ENCODE measurements at places on chromosomes 1 and 21. TPM values are rescaled to one million over a fixed set of nuclear protein-coding genes. Genes with fewer than 3 reads are reported as not detected.

- H3K4me1 ChIP-seq = no peaks in the 10 kb centered on the region
- H3K36me3 ChIP-seq = no peaks in the 10 kb centered on the region
- H3K4me3 ChIP-seq = no peak overlapping the region
These were observed 14.6 kb upstream of the CAMSAP2 start for GRCh38 chr1:200724064-200724463.

GRCh38 chr1:1975535-1975934 lies 28.1 kb downstream of the CFAP74 start:
- H3K4me3 ChIP-seq = no peak overlapping the region
- DNase-seq = no peak
- no peaks in the 10 kb centered on the region for H3K36me3 ChIP-seq

GRCh38 chr1:7070389-7071029 lies 285.3 kb downstream of the CAMTA1 start:
- peaks cover 5% of the 10 kb centered on the region for H3K4me1 ChIP-seq
- H3K27ac ChIP-seq = no peak overlapping the region
- H3K27me3 ChIP-seq = peaks cover 60% of the 10 kb centered on the region
- no peaks in the 10 kb centered on the region for H3K36me3 ChIP-seq

DNA sequence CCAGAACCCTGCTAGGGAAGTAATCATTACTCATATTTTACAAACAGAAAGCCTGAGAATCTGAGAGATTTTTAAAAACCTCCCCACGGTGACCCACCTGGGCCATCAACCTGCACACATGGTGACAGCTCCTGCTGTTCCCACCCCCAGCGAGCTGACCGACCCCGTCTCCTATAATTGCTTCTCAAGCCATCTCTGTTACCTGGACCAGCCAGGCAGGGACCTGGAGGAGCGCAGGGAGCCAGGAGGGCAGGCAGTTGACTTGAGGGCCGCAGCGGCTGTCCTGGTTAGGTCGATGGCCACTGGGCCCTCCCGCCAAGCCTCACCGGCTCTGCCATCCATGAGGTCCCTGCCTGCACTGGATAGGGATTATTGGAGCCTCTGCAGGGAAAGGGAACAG lies 7.7 kb downstream of the TFF2 start:
- peaks cover 6% of the 10 kb centered on the region for H3K4me1 ChIP-seq
- no peak overlapping the region for H3K27ac ChIP-seq
- H3K4me3 ChIP-seq = no peak overlapping the region

DNA sequence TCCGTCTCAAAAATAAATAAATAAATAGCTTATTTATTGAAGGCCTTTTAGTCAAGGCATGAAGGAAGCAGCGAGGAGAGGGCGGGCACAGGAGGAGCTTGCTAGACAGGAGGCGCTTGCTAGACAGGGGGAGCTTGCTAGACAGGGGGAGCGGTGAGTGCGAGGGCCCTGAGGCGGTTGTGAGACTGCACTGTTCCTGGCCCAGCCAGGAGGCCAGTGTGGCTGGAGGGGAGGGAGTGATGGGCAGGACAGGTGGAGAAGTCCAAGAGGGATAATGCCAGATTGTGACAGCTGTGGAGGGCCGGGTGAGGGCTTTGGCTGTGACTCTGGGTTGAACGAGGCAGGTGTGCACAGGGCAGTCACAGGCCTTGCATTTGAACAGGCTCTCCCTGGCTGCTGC lies 18.2 kb downstream of the KIF17 start:
- H3K36me3 ChIP-seq = no peaks in the 10 kb centered on the region
- peaks cover 8% of the 10 kb centered on the region for H3K4me1 ChIP-seq
- peak overlapping the region; percentile 76 for H3K4me3 ChIP-seq
- no peak for DNase-seq
- H3K27ac ChIP-seq = peak overlapping the region; percentile 94
- no peaks in the 10 kb centered on the region for H3K27me3 ChIP-seq

DNA sequence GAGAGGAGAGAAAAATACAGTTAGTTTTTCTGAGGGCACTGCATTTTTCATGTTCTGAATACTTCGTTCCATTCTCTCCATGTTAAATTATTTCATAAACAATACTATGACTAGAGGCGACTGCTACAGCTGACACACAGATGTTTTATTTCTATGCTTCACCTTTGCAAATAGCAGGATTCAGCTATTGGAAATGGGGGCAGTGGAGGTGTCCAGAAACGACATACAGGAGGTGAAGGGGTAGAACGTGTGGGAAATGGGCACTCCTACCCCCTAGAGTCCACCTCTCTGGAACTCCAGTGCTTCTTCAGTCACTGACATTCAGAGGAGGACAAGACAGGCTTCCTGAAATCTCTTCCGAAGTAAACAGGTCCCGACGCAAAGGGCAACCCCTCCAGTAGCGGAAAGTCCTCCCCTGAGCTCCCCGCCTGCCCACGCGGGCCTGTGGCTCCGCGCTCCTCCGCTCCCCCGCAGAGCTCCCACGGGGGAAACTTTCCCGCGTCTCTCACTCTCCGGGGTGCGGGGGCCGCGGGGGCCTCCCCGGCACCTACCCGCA lies 480 bp downstream of the DPYD start:
- peaks cover 7% of the 10 kb centered on the region for H3K4me1 ChIP-seq
- H3K27ac ChIP-seq = peak overlapping the region; percentile 87
- peaks cover 31% of the 10 kb centered on the region for H3K27me3 ChIP-seq
- H3K36me3 ChIP-seq = no peaks in the 10 kb centered on the region

- H3K4me1 ChIP-seq = no peaks in the 10 kb centered on the region
- H3K27me3 ChIP-seq = peaks cover 17% of the 10 kb centered on the region
- DNase-seq = no peak
- no peak overlapping the region for H3K4me3 ChIP-seq
These were observed 25.5 kb upstream of the CAP1 start for GRCh38 chr1:40014812-40015594.

DNA sequence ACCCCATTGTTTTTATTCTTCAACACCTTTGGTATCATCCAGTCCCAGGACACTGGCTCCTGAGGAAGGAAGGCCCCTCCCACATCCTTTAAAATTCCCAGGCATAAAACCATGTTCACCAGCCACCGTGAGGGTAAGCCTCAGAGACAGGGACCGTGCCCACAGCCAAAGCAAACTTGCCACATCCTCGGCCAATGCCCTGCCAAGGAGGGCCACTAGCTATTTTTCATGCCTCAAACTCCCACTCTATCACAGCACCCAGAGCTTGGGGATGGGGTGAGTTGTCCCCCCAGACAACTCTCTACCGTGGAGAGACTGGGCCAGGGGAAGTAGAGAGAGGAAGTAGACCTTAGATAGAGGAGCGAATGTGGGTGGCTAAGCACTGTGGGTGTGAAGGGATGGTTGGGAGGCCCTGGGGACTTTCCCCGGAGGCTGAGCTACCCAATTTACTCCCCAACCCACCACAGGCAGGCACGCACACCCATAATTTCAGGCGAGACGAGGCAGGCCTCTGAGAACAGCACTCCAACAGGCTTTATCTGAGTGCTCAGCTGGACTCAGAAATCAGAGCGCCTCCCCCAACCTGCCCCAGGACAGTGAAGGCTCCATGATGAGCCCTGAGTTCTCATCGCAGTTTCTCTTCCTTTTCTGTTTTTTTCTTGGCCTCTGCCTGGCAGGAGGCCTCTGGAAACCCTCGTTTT lies 15.9 kb upstream of the BTG2 start:
- H3K36me3 ChIP-seq = no peaks in the 10 kb centered on the region
- no peak for DNase-seq
- H3K4me3 ChIP-seq = peak overlapping the region; percentile 73
- peaks cover 45% of the 10 kb centered on the region for H3K4me1 ChIP-seq
- no peaks in the 10 kb centered on the region for H3K27me3 ChIP-seq

- H3K36me3 ChIP-seq = no peaks in the 10 kb centered on the region
- no peaks in the 10 kb centered on the region for H3K27me3 ChIP-seq
- no peak overlapping the region for H3K4me3 ChIP-seq
- DNase-seq = no peak
These were observed 20.9 kb upstream of the HSPA13 start for GRCh38 chr21:14403681-14404318.

Gene FCRL6
- not detected for total RNA-seq

Gene SYCP1
- not detected for total RNA-seq

All from type B pancreatic cell (in vitro differentiated cells).